ENCODE measurements at places on chromosomes 1 and 21.
A peak's percentile ranks its signal among the peaks of the same experiment; 100 is the strongest.

DNA sequence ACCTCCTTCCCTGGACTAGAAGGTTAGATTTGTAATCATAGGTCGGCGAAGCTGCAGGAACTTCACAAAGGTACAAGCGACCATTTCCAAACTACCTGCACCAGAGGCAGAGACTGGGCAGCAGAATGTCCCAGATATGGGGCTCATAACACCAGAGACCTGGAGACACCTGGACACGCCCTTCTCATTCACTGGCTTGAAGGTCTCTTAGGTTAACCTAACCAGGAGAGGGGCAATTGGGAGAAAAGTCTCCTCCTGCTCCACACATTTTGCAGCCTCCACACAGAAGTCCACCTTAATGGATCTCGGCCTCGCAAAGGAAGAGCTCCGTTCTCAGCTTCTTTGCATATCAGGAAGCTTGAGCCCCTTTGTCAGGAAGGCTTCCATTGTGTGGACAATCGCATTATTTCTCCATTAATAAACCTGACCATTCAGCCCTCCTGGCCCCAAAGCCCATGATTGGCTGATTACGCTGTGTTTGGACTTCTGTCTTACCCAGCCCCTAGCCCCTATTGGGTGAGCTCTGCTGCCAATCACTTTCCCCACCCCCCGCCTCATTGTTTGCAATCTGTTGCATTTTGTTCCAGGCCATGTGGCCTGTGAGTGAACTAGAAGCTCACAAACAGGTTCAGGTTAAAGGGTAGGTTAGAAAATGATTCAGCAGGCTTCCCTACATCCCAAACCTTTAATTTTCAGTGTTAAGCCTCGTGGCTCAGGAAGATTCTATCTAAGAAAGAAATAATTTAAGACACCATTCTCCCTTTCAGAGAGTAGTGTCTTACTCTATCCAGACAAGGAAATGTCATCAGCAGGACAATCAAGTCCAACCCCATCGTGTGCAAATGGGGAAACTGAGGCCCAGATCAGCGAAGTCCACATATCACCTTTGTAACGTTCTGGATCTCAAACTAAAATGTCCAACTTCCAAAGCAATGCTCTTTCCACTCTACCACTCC is 2.8 kb downstream of the MYCL start:
- peak; percentile 96 for DNase-seq

GRCh38 chr1:176854758-176855745 is 309.5 kb downstream of the ASTN1 start:
- no peak for DNase-seq

- peak; percentile 32 for DNase-seq
Measured at GRCh38 chr1:206739411-206740076, 31.0 kb upstream of the IL19 start.

DNA sequence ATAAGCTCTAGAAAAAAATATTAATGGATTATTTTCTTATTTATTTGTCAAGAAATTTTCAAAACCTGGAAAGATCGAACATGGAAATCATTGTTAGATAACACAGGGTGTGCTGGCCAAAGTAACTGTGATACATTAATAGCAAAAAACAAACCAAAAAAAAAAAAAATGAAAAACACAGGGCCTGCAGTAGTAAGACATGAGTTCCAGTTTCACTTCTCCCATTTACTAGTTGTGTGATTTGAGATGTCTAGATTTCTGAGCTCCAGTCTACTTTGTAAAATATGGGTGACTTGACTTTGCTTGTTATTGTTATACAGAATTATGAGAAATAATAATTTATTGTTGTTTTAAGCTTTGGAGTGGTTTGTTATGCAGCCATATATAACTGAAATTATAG is 13.6 kb downstream of the FAM177B start:
- DNase-seq, result no peak

DNA sequence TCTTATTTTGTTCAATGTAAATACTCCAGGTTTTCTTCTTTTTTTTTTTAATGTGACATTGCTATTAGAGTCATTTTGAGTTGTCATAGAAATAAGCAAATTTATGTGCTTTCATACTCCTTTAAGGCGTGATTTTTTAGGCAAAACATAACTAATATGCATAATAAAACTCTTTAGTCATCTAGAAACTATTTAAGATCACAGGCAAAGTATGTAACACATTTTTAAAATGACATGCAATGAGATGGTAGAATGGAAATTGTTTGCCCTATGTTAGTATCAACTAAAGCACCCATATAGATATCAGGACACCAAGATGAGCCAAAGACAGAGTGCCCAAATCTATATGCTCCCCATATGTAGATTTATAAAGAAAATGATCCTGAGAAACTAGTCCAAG is 41.5 kb upstream of the SGIP1 start:
- DNase-seq, result no peak

DNA sequence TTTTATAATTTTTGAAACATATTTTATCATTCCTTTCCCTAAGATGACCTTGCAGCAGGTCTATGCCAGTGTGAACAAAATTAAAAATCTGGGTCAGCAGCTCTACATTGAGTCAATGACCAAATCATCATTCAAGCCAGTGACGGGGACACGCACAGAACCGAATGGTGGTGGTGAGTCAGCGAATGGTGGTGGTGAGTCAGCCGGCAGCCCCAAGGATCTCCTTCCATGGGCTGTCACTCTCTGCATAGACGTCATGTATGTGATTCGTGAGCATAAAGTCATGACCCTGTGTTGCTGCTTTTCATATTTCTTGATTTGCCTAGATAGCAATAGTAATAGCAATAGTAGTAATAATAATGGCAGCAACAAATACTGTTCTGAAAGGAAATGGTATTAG is 26.3 kb downstream of the PER3 start:
- no peak for DNase-seq

- DNase-seq, result peak; percentile 77
Measured at GRCh38 chr1:156490401-156491032, 10.1 kb downstream of the MEF2D start.

DNA sequence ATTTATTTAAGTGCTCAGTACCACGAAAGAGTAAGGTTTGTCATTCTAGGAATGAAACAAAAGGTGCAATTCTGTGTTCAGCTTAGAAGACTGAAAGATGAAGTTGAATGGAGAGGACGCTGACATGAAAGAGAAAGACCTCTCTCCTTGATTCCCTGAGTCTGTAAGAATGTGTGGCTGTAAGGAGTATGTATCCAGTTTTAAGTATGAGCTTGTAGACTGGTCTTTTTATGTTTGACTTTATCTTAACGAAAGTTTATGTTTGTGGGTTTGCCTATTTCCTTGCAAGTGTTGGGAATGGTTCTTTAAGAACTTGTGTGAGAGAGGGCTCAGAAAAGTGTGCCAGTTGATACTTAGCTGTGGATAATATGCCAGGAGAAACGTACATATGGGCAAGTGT is 1.4 kb downstream of the CHD1L start:
- no peak for DNase-seq

DNA sequence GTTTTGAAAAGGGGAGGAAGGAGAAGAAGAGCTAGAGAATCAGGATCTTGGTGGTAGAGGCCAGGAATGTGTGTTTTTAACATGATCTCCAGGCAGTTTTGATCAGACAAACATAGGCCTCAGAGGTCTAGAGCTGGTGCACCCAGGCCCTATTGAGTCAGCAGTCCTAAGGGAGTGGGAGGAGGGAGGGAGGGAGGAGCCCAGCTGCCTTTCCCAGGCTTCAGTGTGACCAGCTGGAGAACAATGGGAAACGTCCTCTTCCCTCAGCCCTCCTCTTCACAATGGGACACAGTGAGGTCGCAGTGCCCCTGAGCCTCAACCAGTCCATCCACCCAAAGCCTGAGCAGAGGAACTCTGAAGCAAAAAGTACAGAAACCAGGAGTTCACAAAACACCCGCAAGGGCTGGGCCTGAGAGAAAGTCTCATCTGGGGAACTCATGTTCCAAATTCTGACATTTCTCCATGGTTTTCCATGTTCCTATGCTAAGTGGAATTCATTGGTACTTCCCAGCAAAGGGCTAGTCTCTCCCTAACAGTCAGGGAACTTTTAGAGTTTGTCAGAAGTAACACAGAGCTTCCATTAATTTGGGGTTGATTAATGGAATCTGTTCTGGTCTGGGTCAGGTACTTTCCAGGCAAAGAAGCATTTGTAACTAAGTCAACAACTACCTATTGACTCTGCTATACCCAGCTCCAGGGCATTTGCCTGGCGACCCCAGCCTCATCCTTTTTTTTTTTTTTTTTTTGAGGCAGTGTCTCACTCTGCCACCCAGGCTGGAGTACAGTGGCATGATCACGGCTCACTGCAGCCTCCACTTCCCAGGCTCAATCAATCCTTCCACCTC is 37.5 kb downstream of the ELAPOR1 start:
- DNase-seq, result peak; percentile 46

- DNase-seq, result no peak
Measured at GRCh38 chr1:93661829-93662474, 19.7 kb downstream of the BCAR3 start.

- no peak for DNase-seq
Measured at GRCh38 chr1:64327119-64327518, 123.7 kb downstream of the UBE2U start.

- no peak for DNase-seq
Measured at GRCh38 chr1:229364207-229365065, 21.6 kb upstream of the CCSAP start.

DNA sequence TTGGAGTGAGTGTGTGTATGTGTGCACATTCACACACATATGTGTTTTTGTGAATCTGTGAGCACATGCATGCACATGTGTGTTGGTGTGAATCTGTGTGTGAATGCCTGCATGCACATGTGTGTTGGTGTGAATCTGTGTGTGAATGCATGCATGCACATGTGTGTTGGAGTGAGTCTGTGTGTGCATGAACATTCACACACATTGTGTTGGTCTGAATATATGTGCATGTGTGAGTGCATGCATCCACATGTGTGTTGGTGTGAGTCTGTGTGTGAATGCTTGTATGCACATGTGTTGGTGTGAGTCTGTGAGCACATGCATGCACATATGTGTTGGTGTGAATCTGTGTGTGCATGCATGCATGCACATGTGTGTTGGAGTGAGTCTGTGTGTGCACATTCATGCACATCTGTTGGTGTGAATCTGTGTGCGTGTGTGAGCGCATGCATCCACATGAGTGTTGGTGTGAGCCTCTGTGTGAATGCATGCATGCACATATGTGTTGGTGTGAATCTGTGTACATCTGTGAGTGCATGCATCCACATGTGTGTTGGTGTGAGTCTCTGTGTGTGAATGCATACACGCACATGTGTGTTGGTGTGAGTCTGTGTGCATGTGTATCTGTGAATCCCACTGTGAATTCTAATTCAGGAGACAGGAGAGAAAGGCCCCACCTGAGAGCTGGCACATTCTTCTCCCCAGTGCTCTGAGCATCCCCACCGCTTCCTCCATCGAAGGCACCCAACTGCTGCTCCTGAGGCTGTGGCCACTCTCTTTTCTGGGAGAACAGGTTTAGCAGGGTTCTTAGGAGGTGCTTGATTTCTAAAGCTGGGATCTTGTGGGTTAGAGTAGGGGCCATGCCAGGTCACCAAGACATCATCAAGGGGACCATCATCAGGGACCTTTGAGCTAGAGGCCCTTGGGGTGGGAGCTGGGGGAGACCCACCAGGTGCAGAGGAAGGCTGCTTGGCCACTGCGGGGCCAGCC is 117.5 kb upstream of the ARHGEF16 start:
- DNase-seq, result no peak

- DNase-seq, result no peak
Measured at GRCh38 chr1:240198376-240198775, 106.7 kb downstream of the FMN2 start.

DNA sequence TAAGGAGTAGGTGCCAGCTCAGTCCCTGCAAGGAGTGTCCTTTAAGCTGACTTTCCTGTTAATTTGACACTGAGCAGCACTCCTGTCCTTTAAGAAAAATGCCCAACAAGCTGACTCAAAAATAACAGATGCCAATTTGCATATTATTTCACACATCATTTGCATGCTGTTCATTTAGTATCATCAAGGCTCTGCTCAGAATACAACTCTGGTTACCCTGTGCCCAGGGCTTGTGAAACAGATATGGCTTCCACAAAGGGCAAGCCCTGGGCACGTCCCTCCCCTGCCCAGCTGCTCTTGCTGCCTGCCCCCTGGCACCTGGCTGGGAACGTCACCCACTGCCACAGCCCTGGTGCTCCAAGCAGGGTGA is 10.3 kb downstream of the KCNN3 start:
- DNase-seq, result no peak

DNA sequence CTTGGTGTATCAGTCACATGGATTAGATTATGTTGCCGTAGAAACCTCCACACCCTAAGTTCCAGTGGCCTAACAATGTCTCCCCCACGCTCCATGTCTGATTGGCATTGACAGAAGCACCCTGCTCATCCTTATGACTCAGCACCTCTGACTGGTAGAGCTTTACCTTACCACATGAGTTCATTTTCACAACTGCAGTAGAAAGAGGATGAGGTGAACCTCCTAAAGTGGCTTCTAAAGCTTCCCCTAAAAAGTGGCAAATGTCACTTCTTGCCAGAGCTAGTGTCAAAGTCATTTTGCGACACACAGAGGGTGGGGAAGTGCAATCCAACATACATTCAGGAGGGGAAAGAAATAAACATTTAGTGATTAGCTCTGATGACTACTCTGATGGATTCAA is 30.6 kb upstream of the LYPD8 start:
- DNase-seq, result no peak

- no peak for DNase-seq
Measured at GRCh38 chr1:158471920-158472319, at the start of gene OR10R2. TSS of gene OR10R2 (plus strand) at chr1:158472220. CDS start at chr1:158472326, 106 bp downstream.

- no peak for DNase-seq
Measured at GRCh38 chr1:12085643-12086260, 22.6 kb downstream of the TNFRSF8 start.

GRCh38 chr21:24890021-24890420 is 717.3 kb downstream of the MRPL39 start:
- DNase-seq, result no peak

- DNase-seq, result no peak
Measured at GRCh38 chr21:44354775-44355771, 1.7 kb downstream of the TRPM2 start.

- no peak for DNase-seq
Measured at GRCh38 chr1:164755690-164756089, 196.7 kb downstream of the PBX1 start.

- no peak for DNase-seq
Measured at GRCh38 chr21:45856442-45856841, 125.1 kb upstream of the COL6A1 start.

- peak; percentile 25 for DNase-seq
Measured at GRCh38 chr1:207840380-207840779, 70.5 kb downstream of the CD34 start.
